ENCODE measurements at places on chromosomes 2 and 18.

DNA sequence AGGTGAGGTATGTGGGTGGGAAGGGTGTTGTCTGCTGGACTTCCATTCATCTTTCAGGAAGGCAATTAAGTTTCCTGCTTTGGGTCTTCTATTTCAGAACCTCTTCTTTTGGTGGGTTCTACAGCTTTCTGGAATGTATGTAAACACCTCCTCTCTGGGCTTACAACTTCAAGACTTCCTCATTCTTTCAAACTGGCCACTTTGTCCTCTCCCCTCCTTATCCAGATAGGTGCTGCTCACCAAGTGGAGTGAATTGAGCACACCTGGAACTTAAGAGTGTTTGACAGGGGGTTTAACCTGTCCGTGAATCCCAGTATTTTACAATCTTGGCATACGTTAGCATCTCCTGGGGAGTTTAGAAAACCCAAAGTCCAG lies 5.2 kb upstream of the MRPL33 start:
- no peak for DNase-seq

DNA sequence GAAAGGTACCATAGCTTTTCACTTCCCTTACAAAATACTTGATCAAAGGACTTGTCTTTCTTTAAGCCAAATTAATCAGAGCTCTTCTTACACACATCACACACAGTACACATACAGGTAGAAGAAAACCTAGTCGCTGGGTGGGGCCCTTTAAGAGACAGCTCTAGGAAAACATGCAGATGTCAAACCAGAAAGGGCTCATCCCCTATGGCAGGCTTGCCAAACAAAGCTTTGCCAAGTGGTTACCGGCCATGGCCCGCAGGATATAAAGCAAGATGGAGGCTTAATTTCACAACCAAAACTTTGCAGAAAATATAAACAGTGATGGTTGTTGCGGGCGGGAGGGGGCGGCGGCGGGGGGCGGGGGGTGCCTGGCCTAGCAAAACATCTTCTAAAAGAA lies 2156.0 kb upstream of the PIK3C3 start:
- DNase-seq: no peak

- DNase-seq: no peak
Measured at GRCh38 chr2:212770240-212770639, 231.6 kb upstream of the ERBB4 start.

DNA sequence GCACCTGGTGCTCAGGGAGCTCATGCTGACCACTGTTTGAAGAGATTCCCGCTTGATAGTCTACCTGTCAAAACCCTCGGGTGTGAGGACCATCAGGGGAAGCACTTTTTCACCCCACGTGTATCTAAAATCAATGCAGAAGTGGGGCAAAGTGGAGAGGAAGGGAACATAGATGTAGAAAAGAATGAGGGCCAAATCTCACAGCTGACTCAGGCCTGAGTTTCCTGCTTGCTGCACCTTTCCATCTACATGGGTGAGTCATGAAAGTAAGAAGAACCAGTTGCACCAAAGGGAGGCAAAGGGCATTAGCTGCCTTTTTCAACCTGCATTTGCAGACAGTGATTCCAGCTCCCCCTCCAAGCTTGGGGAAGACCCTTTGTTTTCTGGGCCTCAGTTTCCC lies 100.2 kb upstream of the MYCN start:
- peak; percentile 9 for DNase-seq

DNA sequence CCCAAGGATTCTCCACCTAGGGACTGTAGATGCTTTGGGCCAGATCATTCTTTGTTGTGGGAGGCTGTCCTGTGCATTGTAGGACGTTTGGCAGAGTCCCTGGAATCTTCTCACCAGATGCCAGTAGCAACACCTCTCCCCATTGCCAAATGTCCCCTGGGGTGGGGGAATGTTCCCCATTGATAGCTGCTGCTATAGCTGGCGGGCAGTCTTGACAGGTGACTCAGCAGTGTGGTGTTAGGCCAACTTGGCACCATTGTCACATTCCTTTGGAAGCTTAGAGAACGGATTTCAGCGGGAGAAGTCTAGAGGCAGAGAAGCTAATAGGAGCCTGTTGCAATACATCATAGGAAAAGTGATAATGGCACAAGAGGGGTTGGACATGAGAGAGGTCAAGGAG lies 495.7 kb upstream of the SMIM21 start:
- DNase-seq: no peak

- DNase-seq: no peak
Measured at GRCh38 chr2:1632002-1632348, 112.3 kb downstream of the PXDN start.

Measured in kidney epithelial cell (primary cell).